ENCODE measurements at places on chromosomes 2 and 18.

DNA sequence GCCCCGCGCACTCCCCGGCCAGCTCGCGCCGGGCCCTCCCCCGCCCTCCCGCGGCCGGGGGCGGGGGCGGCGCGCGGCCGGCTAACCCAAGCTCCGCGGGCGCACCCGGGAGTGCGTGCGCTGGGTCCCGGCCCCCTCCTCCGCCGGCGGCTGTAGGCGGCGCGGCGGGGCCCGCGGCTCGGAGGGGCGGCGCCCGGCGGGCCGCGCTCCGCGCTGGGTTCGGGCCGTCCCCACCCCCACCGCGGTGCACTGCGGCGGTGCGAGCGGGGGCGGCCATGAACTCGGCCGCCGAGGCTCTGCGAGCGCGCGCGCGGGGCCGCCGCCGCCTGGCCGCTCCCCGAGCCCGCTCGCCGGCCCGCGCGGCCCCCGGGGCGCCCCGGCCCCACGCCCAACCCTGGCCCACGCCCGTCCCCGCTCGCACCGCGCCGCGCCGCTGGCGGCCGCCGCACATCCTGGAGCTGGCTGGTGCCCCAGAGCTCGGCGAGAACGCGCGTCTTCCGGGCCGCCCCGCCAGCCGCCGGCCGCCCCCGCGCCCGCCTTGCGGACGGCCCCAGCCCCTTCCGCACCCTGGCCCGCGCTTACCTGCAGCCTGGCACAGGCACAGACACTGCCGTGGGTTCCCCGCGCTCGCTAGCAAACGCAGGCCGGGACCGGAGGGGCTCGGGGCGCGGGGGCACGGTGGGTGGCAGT, at the start of gene ZBTB14:
ZBTB14 (minus strand) TSS at position 496 of the 690 bp plus-strand sequence. CDS start 2,480 bp downstream, outside the sequence.
- ATAC-seq, result peak; percentile 25

DNA sequence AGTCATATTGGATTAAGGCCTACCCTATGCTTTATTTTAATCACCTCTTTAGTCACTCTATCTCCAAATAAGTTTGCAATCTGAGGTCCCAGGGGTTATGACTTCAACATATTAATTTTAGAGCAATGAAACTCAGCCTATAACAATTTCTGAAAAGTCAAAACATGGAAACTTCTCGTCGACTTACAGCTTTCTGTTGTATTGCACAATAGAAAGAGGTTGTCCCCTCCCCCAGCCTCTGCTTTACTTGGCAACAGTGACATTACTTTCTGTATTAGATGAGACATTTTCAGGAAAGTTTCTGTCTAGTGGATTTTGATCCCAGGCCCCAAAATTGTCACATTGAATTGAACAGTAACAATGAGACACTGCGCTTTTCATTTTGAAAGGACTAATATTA, 326.4 kb downstream of the THSD7B start:
- no peak for ATAC-seq

DNA sequence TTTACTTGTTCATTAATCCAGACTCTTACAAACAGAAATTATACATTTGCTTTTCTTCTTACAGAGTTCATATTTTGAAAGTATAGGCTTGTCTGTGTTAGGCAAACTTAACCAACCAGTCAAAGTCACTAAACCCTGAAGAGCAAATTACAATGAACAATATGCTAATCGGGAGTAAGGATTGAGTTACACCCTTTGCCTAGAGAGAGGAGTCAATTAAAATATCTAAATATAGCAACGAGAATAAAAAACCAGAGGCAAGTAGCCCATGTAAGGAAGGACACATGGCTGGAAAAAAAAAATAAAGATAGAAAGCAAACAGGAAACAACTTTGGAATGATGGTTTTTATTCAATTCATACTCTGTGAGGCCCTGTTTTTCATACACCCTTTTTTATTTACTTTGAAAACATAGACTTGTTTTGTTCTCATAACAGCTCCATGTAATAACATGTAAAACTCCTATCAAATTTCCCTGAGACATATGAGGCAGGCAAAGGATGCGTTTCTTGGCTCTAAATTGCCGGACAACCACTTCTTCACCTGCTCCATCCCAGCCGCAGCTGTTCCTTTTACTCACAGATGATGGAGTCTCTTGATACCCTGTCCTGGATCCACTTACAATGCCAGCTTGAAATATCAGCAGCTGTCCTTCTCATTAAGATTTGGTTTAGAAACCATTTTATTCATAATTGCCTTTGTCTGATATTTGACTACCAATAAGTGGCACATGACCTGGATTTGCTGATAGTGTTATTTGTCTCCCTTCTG, 767.7 kb upstream of the GCFC2 start:
- no peak for ATAC-seq

GRCh38 chr2:129930451-129930850, 49.0 kb upstream of the RAB6C start:
- no peak for ATAC-seq

DNA sequence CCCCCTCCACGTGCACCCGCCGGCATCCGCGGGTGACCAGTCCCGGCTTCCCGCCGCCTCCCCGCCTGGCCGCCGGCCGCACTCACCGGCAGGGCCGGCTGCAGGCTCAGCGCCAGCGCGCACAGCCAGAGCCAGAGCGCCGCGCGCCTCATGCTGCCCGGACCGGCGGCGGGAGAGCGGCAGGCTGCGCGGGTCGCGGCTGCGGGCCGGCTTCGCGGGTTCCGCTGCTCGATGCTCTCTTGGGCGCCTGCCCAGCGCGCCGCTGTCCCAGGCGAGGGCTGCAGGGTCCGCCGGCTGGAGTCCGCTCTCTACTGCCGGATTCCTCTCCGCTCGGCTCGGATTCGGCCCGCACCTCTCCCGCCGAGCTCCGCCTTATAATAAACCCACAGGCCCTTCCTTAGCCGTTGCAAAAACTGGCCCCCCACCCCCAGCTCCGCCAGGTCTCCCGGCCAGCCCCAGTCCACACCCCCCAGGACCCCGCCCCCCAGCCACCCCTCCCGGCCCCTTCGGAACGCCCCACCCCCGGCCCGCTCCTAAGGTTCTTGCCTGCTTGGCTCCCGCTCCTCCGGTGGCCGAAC, at the start of gene SDC1:
SDC1 (minus strand) TSS at position 415 of the 578 bp plus-strand sequence; CDS start at position 152, 263 bp downstream.
- ATAC-seq, result peak; percentile 42

- no peak for ATAC-seq
Observed at GRCh38 chr2:216626875-216627245, 6.4 kb upstream of the IGFBP2 start.

GRCh38 chr2:239188536-239188935, 212.3 kb downstream of the HDAC4 start:
- ATAC-seq, result no peak

Data from SK-N-SH treated with all-trans-retinoic acid at 6 μM for 48 hours (cell line).